Stimulated activated CD8-positive, alpha-beta memory T cell treated with anti-CD3 and anti-CD28 coated beads, Interleukin-4, amount 100 ng/mL, for 4 hours (primary cell): ENCODE measurements at places on chromosomes 1 and 21.

DNA sequence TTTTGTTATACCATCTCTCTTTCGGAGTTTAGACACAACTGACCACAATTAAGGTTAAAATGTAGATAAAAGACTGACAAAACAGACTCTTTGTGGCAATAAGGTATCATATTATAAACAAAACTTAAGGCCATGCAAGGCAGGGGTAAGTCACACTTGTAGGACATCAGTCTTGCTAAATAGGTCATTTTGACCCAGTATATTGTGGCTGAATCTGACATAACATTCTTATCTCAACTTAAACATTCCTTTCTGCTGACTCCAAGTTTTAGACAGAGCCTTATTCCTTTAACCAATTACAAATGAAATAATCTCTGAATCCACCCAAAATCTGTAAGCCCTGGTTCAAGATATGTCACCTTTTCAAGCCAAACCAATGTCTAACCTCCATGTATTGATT, 733.4 kb upstream of the B3GALT2 start:
- no peak for DNase-seq

DNA sequence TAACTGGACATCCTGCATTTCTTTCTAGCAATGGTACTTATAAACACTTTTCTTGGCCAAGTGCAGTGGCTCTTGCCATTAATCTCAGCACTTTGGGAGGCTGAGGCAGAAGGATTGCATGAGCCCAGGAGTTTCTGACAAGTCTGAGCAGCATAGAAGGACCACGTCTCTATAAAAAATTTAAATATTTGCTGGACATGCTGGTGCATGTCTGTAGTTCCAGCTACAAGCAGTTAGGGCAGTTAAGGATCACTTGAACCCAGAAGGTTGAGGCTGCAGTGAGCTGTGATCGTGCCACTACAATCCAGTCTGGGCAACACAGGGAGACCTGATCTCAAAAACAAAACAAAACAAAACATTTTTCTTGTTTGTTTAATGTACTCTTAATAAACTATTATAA, 434.0 kb downstream of the PLA2G4A start:
- no peak for DNase-seq

GRCh38 chr1:145710291-145711027, 3.3 kb upstream of the PDZK1 start:
- DNase-seq, result no peak

DNA sequence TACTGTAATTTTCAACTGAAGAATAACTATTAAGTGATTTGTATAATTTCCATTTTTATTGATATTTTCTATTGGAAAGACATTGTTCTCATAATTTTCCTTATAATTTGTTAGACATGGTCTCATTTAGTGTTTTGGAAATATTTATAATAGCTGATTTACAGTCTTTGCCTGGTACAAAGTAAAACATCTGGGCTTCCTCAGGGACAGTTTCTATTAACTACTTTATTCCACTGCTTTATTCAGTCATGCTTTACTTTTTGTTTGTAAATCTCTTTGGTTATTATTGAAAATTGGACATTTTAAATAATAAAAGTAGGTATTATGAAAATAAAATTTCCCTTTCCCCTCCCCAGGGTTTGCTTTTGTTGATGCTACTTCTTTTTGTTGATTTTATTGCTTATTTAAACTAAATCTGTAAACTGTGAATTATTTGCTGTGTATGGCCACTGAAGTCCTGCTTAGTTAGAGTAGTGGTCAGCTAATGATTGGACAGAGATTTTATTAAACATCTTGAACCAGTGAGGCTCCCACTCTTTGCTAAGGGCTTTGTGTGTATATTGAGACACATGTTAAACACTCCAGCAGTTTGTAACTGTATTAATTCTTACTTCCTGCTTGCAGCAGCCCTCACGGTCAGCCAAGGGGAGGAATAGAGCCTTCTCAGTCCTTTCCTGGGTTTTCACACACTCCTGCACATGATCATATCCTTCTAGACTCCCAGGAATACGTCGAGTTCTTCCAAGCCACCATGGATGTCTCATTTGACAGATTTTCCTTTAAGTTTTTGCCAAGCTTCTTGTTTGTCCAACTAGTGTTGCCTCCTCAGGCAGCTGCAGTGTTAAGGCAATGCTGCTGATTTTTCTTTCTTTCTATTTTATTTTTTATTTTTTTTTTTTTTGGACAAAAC, 994.6 kb upstream of the PRMT6 start:
- no peak for DNase-seq

DNA sequence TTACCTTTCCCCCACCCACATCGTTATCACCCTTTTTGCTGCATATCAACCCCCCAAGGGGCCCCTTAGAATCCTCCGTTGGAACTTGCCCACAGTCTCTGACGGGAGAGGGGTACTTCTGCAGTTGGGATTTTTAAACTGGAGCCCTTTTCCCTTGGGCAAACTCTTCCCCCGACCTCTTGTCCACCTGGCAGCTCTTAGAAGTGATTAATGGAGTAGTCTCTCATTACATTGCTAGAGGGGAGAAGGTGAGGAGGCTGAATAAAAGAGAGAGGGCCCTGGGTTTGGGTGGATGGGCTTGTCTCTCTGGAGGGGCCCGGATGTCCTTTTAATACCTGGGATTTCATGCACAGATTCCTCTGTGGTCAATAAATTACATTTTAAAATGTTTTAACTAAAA, 27.2 kb upstream of the TSPAN2 start:
- no peak for DNase-seq

DNA sequence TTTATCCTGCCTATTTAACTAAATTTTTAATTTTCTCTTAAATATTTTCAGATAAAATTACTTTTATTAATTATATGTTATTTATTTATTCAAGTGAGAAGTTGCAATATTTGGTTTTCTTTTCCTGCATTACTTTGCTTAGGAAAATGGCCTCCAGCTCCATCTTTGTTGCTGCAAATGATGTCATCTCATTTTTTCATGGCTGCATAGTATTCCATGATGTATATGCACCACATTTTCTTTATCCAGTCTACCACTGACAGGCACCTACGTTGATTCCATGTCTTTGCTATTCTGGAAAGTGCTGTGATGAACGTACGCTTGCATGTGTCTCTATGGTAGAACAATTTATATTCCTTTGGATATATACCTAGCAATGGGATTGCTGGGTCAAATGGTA, 186.9 kb upstream of the LYPLAL1 start:
- no peak for DNase-seq

- DNase-seq, result no peak
Observed at GRCh38 chr1:27033043-27033746, 20.5 kb upstream of the TENT5B start.

DNA sequence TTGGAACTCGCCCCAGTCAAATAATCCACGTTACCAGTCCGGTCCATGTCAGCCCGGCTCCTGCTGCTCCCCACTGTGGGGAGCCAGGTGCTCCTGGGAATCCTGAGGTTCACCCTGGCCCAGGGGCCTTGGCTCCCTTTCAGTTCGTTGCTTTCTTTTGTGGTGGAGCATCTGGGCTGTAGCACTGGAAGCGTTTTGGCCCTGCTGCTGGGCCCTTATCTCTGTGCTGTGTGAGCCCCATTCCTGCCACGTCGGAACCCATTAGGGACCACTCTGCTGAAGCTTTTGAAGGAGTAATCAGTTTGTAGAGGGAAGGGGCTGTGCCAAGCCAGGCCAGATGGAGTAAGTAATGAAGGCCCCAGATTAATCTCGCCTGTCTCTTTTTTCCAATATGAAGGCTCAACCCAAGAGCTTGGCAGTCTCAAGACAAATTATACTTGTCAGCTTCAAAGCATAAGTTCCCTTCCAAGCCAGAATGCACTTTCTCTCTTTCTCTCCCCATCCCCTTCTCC, 82.3 kb downstream of the PGM1 start:
- DNase-seq, result no peak
